ENCODE measurements at places on chromosomes 16 and 17.
A peak's percentile ranks its signal among the peaks of the same experiment; 100 is the strongest.

GRCh38 chr16:24748242-24748641 lies 18.8 kb downstream of the TNRC6A start:
- no peak for DNase-seq

DNA sequence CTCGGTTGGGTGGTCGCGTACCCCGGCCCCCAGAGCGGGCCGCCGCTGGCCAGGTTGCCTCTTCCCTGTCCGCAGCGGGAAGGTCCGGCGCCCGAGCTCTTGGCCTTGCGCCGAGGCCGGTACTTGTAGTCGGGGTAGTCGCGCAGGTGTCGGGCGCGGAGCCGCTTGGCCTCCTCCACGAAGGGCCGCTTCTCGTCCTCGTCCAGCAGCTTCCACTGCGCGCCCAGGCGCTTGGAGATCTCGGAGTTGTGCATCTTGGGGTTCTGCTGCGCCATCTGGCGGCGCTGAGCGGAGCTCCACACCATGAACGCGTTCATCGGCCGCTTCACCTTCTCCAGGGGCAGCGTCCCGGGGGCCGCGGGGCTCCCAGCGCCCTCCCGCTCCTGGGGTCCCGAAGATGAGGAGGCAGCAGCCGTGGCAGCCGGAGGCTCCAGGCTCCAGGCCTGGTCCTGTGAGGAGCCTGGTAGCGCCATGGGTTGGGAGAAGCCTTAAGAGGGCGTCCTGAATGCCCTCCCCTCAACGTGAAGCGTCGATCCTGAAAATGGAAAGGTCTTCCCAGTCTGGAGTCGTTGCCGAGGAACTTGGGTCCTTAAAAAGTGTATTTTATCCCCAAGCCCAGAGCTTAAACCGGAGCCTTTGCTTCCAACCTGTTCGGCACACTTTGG lies 558 bp downstream of the SOX15 start:
- peak; percentile 62 for DNase-seq

DNA sequence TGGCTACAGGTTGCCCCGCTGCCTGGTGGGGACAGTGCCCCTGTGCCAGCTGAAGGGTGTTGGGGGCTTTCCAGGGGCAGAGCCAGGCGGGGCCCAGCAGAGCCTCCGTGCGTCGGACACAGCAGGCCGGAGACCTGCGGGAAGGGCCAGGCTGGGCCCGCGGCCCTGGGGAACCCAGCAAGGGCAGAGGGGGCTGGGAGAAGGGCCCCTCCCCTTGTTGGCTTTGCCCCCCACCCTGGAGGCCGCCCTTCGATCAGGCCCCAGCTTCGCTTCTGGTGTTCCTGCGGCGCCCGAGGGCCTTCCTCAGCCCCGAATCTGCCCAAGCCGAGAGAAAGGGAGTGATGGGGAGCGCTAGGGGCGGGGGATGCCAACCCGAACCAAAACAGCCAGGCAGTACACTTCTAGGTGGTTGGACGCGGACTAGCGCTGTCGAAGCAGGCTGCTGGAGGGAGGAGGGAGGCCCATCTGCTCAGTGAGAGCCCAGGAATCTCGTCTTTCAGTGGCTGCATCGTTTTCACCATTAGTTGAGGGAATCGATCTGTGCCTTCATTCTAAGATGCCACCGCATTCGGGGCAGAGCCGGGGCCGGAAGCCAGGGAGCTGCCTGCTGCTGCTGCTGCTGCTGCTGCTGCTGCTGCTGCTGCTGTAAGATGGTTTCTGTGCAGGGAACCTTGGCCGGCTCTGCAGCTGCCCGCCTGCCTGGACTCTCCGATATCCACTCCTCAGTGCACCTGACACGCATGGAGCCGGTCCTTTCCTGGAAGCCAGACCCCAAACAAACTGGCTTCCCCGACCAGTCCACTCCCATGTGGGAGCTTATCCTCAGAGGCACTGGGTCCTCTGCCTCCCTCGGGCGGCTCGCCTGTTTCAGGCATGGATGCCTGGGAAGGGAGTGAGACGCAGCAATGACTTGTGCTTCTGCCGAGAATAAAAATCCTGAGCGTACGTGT lies 1.7 kb downstream of the JPH3 start:
- DNase-seq = no peak

- no peak for DNase-seq
Measured at GRCh38 chr16:77327717-77328116, 107.1 kb downstream of the ADAMTS18 start.

- DNase-seq = no peak
Measured at GRCh38 chr16:86466696-86467406, 43.5 kb upstream of the FOXF1 start.

DNA sequence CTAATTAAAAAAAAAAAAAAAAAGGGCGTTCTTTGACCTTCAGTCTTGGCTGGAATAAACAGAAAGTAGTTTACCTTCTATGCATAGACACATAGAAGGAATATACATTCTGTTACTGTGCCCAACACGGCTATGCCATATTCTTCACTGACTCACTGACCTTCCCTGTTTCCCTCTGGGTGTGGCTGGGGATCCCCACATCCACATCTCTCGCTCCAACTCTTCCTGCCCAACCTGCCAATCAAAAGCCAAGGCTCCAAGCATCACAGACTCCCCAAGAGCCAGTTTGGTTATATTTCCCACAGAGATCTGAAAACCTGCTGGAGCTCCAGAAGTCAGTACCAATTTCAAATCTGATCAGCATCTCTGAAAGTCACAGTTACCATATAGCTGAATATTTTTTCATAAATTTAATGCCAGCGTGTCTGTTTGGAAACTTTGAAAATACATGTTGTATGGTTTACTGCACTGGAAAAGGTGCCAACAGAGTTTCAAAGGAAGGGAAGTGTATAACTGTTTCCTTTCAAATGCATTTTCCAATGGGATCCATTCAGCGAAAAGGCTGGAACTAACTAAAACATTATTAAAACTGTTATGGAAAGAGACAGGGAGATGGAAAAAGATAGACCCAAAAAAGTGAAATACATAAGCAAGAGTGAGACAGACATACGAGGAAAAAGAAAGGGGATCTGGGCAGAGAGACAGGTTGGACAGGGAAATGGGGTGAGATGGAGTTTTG lies 91.8 kb downstream of the SMG6 start:
- no peak for DNase-seq

DNA sequence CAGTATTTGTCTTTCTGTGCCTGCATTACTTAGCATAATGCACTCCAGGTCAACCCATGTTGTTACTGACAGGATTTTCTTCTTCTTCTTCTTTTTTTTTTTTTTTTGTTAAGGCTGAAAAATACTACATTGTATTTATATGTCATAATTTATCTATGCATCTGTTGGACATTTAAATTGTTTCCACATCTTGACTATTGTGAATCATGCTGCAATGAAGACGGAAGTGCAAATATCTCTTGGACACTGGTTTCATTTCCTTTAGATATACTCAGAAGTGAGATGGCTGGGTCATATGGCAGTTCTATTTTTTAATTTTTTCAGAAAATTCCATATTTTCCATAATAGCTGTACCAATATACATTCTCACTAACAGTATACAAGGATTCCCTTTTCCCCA lies 272.7 kb upstream of the PMFBP1 start:
- no peak for DNase-seq

DNA sequence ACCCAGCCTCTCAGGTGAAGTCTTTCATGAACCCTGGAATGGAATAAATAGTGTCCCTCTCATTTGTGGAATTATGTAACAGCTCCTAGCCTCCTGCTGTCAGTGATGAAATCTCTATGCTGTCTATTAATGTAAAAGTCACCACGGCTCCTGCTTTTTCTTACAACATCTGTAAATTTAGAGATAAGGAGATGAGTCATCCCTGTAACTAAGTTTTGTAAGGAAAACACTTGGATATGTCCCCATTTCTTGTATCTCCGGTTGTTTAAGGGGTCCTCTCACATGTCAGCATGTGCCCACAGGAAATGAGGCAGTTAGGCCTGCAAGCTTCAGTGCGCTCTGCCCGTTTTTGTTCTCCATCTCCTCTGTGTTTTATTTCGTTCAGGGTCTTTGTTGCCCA lies 2.8 kb upstream of the NAT9 start:
- DNase-seq = no peak

DNA sequence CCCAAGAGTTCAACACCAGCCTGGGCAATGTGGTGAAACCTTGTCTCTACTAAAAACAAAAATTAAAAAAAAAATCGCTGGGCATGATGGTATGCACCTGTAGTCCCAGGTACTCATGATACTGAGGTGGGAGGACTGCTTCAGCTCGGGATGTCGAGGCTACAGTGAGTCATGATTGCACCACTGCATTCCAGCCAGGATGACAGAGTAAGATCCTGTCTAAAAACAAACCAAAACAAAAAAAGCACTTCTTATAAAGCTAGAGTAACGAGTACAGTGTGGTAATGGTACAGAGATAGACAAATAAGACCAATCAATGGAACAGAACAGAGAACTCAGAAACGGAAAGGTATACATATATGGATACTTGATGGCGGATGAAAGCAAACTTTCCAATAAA lies 4.4 kb downstream of the NSMCE1 start:
- no peak for DNase-seq

DNA sequence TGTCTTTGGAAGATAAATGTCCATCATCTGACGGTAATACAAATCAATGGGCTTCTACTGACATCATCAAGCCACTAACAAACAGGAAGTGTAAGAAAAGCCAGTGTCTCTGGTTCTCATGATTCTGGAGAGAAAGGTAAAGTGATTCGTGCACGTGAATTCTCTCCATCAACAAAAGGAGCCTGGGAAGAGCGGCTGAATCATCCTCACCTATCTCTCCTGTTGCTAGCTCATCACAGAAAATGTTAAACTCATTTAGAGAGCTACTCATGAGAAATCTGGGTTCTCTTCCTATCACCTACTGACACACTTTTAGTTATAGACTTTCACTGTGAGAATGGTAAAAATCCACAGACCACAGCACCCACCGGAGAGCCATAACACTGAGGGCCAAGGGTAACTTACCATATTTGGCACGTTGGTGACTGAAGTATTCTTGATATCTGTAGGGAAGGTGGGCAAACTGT lies 70.3 kb downstream of the CREBBP start:
- DNase-seq = no peak

DNA sequence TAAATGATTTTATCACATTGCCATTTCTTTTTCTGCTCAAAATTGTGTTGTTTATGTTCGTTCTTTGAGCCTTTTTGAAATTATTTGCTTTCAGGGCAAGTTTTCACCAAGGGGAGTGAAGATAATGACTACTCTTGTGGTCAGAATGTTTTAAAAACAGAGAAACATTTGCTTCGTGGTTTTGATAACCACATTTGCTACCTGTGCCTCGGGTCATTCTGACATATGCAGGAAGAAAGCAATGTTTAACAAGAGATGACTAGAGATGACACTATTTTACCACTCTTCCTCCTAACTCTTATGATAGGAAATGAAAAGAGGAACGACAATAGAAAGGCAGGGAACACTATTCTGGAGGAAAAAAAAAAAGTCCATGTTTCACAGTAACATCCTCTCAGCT lies 1496.5 kb upstream of the GOT2 start:
- DNase-seq = no peak

DNA sequence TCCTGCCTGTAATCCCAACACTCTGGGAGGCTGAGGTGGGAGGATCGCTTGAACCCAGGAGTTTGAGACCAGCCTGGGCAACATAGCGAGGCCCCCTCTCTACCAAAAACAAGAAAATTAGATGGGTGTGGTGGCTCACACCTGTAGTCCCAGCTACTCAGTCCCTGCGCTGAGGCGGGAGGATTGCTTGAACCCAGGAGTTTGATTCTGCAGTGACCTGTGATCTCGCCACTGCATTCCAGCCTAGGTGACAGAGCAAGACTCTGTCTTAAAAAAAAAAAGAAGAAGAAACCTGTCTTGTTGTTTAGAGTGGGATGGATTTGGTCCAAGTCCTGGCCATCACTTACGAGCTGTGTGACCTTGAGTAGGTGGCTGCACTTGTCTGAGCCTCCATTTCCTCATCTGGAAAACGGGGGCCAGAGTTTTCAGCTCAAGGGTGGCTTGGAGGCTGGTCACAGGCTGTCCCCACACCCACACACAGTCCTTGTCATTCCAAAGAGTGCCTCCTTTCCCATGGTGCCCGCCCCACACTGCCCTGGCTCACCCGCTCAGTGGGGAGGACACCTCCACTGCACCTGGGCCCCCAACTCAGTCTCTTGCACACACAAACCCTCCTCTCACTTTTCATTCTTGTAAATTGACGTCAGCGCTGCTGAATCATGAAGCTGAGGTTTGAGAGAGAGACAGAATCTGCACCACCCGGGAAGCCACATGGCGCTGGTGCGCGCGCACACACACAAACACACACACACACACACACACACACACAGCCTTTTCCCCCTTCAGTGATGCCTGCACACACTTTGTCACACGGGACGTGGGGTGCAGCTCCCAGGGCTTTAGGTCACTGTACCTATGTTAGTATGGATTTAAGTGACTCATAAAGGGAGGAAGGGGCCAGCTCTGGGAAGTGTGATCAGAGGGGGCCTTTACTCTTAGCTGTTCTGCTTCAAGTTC lies 4.2 kb downstream of the SOCS1 start:
- peak; percentile 60 for DNase-seq

GRCh38 chr17:48551596-48552465 lies 6.9 kb upstream of the HOXB2 start:
- DNase-seq = no peak

DNA sequence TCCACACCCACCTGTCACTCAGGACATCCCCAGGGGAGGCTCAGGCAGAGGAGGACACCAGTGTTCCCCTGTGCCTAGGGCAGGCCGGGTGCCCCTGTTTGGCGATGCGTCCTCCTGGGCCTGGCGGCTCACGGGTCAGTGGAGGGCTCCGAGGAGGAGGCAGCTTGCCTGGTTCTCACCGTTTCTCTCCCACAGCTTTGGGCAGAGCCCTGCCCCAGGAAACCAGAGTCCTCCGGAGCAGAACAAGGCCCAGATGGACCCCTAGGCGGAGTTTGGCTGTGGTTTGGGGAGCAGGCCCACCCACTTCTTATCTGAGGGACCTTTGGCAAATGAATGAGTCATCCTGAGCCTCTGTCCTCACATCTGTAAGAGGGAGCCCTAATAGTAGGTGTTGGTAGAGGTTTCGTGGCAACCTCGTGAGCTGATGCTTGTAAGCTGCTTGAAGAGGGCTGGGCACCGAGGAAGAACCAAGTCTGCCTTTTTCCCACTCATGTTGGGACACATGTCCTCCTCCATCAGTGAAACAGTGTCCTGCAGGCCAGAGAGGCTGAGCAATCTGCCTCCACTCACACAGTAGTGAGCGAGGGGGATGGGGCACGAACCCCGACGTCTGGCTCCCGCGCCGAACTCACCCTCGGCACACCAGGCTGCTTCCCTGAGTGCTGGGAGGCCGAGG lies 247.0 kb upstream of the CIBAR2 start:
- no peak for DNase-seq

GRCh38 chr16:75342308-75342811 lies 90.9 kb upstream of the BCAR1 start:
- no peak for DNase-seq

GRCh38 chr17:2400474-2400866 lies 390 bp downstream of the MNT start:
- DNase-seq = peak; percentile 40

DNA sequence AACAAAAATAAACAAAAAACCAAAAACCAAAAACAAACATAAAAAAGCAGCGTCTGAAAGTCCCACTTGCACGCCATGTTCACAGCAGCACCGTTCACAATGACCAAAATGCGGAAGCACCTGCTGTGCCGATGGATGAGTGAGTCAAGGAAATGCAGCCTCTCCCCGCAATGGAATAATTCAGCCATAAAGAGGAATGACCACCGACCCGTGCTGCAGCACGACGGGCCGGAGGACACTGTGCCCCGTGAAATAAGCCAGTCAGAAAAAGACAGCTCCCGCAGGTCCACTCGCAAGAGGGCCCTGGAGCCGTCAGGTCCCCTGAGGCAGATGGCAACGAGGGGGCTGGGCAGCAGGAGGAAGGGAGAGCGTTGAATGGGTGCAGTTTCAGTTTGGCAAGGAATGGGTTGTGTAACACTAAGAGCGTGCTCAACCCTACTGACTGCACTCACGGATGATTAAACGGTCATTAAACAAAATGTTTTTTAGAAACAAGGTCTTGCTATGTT lies 5.1 kb downstream of the CLCN7 start:
- no peak for DNase-seq

Measured in T-helper 17 cell (primary cell).